ENCODE measurements at places on chromosomes 1 and 21. TPM values are rescaled to one million over a fixed set of nuclear protein-coding genes. Genes with fewer than 3 reads are reported as not detected.

- no peak for DNase-seq
These were observed 27.7 kb downstream of the DNTTIP2 start for GRCh38 chr1:93851327-93851712.

DNA sequence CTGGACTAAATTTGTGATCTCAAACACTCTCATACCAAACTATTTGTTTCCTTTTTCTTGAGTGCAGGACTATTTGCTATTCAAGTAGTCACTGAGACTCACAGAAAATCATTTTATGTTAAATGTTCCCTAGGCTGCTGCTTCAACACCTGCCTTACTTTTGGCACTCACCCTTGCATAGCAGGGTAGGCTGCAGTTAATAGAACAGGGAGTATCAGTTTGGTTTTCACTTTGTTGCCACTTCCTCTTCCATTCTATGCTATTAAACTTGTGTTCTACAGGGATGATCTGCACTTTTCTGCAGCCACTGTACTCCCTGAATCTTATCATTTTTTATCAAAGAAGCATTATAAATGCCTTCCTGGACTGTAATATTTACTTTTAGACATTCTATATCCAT is 148.7 kb upstream of the PRMT6 start:
- no peak for DNase-seq

USP24 gene
- 38.0 TPM for total RNA-seq

DNA sequence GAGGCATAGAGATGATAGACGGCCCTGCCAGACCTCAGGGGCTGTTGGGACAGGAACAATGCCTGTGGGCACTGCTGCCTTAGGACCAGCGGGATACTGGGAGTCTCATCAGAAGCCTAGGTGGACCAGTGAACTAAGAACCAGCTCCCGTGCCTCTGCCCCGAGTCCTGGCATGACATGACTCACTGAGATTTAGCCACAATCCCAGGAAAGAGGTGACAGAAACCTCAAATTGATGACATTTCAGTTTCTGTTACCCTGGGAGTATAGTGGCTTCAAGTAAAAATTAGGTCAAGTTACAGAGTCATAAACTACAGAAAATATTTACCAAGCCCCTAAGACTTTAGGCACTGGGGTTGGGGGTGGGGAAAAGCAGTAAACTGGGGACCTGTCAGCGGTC is 74.6 kb upstream of the GADD45A start:
- no peak for DNase-seq

GRCh38 chr21:41671859-41672542 is 94.9 kb downstream of the RIPK4 start:
- no peak for DNase-seq

Data from MCF 10A (cell line).